ENCODE measurements at places on chromosomes 2 and 18.
A peak's percentile ranks its signal among the peaks of the same experiment; 100 is the strongest.

DNA sequence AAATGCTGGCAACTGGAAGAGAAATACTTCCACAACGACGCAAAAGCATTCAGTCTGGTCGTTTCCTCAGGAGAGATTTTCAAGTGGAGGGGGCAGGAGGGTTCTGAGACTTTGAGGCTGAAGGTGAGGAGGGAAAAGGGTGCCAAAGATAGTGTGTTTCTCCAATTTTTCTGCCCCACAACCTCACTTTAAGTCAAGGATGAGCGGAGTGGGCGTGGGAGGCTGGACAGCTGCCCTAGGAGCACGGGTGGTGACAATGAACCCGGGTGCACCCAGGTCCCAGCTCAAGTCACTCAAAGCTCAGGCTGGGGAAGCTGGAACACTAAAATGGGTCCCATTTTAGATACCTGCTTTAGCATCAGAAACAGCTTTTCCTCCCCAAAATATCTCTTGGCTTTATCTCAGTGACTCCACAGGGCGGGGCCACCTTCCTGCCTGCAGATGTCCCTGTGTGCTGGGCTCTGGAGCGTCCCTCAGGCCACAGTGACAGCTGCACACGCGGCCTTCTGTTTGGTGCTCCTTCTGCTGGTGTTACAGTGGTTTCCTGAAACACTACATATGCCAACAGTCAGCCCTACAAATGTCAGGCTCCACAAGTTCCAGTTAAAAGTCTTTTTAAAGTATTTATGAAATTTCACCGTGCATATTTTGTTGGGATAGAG is 1.4 kb upstream of the MBP start:
- no peak for DNase-seq

DNA sequence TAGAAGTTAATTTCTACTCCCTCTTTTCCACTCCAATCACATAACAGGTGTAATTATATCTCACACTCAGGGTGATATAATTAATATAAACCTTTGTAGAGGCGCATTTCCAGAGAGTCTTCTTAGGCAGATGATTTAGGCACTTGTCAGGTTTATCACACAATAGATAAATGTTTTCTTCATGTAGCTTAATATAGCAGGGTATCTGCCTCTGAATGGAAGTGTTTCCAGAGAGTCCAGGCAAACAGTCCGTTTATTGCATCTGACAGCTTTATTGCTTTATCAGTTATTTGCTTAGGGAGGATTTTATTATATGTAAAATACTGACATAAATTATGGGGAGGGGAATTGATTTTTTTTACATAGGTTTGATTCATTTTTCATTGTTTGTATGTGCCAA is 766.3 kb downstream of the SLC4A3 start:
- no peak for DNase-seq

- no peak for DNase-seq
These were observed 954 bp downstream of the RAPGEF4 start for GRCh38 chr2:172736424-172737174.

- DNase-seq: no peak
These were observed 53.1 kb downstream of the MCFD2 start for GRCh38 chr2:46862514-46862913.

- peak; percentile 65 for DNase-seq
These were observed 906.1 kb downstream of the SLC4A3 start for GRCh38 chr2:220533485-220533884.

DNA sequence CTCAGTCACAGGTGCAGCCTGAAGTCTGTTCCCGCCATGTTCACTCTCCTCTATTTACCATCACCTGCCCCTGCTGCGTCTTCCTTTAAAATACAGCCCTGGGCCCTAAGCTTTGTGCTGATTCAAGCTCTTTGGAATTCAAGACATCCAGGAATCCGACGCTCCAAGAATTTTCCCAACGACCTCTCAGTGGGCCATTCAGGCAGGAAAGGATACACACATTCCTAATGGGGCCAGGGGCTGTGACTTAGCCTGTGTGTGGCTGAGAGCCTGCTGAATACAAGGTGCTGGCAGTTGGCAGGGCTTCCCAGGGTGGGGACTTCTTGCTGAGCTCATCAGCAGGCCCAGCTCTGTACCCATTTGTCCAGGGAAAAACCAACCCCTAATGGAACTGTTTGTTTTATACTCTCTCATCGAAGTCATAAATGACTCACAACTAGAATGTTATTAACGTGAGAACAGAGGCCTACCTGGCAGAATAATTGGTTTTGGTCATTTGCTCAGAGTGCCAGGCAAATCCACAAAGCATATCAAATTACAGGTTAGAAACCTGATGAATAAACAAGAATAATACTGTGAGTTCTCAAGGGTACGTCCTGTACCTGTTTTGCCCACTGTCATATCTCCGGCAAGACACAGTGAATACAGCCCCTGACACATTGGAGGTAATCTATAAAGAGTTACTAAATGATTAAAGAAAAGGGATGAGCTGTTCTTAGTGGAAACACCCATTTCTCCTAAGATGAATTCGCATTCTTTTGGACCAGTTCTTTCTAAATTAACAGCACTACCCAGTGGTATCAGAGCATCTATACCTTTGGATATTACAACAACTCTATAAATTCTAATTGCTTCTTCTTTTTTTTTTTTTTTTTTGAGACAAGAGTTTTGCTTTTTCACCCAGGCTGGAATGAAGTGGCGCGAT is 12.6 kb upstream of the KCMF1 start:
- DNase-seq: peak; percentile 68

DNA sequence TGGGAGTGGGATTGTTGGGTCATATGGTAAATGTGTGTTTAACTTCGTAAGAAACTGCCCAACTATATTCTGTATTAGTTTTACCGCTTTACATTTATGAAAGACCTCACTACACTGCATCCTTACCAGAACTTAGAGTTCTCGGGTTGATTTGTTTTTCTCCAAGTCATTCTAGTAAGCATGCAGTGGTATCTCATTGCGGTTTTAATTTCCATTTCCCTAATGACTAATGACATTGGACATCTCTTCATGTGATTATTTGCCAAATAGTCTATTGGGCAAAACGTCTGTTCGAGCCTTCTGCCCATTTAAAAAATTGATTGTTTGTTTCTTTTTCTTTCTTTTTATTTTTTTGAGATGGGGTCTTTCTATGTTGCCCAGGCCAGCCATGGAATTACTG is 6.8 kb downstream of the FBLN7 start:
- no peak for DNase-seq

GRCh38 chr2:179578171-179578916 is 283.1 kb downstream of the ZNF385B start:
- no peak for DNase-seq

DNA sequence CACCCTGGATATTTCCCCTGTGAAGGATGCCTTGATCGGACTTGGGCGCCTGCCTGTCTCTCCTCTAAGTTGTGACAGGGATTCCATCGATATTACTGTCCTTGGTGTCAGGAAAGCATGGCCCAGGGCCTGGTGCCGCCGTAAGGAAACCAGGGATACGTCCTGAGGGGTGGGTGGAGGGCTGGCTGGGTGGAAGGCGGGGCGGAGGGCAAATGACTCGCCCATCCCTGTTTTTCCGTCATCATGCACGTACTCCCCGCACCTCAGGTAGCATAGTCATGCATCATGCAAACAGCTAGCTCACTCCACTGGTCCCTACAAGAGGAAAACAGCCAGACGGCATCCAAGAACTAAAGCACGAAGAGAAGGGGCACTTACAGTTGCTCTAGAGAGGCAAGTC is 57.1 kb downstream of the PXDN start:
- no peak for DNase-seq

DNA sequence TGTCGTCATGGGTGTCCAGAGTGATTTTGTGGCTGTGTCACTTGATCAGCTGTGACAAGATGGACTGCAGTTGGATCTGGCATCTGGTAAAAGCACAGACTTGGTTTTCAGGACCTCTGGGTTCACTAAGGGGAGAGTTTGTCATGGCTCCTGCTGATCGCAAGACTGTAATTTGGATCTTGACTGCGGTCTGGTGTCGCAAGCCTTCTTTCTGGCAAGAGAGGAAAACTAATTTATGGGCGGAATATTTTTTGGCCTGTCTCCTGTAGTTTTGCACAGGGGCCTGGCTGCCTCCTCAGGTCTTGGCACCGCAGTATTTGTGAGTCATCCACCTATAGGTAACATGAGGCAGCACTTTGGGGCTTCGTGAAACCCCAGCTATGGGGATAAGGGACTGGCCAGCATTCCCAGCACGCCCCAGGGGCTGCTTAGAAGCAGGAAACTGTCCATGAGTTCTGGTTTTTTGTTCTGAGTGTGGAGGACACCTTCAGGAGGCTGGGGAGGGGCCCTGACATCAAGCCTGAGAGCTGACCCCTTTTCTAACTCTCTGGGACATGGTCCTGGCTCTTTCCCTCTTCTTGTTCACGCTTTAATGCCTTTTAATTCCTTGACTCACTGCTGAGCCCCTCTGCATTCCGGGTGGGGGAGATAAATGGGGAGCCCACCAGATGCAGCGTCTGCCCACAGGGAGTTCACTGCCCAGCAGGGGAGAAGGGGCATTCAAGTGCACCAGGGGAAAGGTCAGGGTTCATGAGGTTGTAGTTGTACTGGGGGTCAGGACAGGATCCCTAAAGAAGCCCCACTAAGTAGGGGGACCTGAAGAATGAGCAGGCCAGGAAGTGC is 12.2 kb downstream of the SH3BP4 start:
- no peak for DNase-seq

GRCh38 chr2:151204756-151205155 is 56.9 kb downstream of the RBM43 start:
- DNase-seq: no peak

- peak; percentile 51 for DNase-seq
These were observed 28.0 kb downstream of the PNO1 start for GRCh38 chr2:68185541-68186164.

DNA sequence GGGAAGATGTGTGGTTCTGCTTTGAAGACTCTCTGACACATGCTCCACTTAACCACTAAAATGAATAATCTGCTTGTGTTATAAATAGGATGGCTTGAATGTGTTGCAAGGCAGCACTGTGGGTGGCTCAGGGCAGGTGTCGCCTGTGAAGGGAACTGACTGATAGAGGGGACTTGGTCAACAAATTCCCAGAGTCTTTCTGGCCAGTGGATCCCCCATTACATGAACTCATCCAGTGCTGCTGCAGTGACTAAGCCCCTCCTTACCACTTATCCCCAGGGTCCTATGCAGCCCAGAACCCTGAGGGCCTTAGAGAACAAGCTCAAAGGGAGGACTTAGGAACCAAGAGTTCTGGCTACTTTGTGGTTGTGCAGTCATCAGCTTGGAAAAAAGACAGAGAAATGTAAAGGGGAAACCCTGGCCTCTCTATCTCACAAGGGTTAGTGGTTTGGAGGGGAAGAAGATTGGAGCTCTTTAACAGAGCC is 226.2 kb upstream of the TNP1 start:
- peak; percentile 70 for DNase-seq

DNA sequence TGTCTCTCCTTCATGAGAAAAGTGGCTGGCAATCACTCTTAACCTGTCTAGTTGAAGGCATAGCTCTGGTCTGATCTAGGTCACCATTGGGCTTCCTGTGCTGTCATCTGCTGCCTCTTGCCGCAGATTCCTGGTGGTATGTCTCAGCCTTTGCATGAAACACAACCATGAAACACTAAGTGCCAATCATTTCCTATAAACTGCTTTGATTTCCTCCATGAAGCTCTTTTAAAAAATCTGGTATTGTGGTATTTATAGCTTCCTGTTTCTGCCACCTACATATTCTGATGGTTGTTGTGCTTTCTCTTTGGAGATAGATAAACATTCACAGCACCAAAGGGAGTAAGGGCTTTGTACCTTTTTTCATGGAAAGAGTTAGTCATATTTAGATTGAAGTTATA is 120.0 kb upstream of the EPC2 start:
- no peak for DNase-seq

DNA sequence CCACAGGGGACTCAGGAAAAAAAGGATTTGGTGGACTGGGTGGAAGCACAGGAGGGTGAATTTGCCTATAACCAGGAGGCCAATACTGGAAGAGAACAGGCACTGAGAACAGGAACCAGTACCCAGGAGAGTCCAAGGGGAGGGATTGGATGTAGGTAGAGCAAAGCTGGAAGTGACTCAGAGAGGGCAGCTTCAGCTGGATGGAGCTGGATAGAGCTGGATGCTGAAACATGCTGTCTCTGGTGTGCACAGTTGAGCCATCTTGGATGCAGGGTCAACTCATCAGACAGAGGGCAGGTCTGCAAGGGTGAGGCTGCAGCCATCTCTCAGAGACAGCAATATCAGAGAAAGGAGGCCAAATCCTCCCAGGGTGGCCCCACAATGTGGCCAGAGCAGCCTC is 134.0 kb downstream of the GALNT14 start:
- no peak for DNase-seq

GRCh38 chr2:177296040-177296439 is 31.5 kb upstream of the NFE2L2 start:
- DNase-seq: peak; percentile 62

All from choroid plexus epithelial cell (primary cell).